Fibroblast of villous mesenchyme (primary cell): ENCODE measurements at places on chromosomes 3 and 15.

DNA sequence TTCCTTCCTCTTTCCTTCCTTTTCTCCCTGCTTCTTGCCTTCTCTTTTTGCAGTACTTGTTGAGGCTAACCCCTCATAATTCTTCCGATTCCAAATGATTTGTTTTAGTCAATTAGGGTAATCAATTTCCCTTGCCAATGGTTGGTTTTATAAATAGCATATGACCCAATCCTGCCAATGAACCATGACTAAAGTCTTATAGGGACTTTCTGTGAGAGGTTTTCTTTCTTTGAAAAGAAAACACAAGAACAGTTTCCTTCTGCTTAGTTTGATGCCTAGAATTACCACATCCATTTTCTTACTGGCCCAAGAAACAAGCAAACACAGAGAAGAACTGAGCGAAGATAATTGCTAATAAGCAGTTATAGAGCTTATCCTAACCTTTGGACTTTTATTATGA, 292.5 kb upstream of the SATB1 start:
- no peak for DNase-seq

DNA sequence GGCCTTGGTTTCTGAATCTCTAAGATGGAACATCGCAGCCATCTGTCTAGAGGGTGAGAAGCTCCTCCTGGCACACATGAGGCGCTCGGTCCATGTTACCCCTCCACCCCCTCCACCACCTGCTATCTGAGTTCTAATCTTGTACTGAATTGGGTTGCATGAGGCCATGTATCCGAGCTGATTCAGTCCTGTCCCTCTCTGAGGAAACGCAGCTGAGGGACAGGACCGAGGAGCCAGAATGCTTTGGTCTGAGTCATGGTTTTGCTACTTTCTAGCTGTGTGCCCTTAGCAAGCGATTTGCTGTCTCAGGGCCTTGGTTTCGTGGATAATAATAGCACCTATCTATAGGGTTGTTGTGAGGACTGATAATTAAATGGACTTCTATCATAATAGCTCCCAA, 87.8 kb upstream of the SEC13 start:
- no peak for DNase-seq

GRCh38 chr15:75523011-75523410, 56.1 kb downstream of the PTPN9 start:
- peak; percentile 29 for DNase-seq

DNA sequence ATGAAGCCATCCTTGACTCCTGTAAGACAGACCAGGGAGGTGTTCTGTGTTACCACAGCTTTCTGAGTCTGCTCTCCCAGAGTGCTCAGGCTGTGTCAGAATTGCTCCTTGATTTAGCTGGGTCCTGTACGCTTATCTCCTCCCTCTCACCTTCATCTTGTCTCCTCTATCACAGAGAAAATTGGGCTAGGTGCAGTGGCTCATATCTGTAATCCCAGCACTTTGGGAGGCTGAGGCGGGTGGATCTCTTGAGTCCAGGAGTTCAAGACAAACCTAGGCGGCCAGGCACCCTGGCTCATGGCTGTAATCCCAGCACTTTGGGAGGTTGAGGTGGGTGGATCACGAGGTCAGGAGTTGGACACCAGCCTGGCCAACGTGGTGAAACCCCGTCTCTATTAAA, 5.9 kb downstream of the SCAMP5 start:
- DNase-seq = no peak

DNA sequence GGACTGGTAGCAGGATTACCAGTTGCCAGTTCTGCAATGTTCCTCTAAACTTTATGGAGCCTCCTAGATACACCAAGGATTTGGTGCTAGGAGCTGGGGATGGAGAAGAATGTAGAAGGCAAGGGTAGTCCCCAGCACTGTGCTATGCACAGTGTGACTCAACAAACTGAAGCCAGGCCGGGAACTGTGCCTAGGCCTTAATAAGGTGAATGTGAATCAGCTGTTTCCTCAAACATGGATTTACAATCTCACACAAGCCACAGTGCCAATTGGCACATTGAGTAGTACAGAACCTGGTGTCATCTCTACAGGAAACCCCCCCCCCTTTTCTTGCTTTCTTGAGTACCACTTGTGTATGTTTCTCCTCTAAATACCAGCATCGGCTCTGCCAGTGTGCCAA, 32.5 kb downstream of the MRPS25 start:
- DNase-seq = no peak

DNA sequence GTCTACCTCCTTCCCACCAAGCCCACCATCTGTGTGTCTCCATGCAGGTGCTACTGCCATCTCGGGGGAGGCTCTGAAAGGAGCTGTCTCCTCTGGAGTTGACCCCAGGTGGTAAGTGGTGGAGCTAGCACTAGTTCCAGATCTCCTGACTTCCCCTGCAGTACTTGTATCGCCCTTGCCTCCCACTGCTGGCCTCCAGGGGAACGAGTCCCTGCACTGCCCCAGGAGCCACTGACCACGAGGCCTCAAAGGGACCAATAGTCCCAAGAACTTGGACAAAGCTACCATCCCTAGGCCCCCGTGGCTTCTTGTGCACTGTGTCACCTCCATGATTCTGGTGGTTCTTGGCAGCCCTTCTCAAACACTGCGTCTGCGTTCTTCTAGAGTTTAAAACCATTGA, 98.9 kb downstream of the TOP2B start:
- no peak for DNase-seq

DNA sequence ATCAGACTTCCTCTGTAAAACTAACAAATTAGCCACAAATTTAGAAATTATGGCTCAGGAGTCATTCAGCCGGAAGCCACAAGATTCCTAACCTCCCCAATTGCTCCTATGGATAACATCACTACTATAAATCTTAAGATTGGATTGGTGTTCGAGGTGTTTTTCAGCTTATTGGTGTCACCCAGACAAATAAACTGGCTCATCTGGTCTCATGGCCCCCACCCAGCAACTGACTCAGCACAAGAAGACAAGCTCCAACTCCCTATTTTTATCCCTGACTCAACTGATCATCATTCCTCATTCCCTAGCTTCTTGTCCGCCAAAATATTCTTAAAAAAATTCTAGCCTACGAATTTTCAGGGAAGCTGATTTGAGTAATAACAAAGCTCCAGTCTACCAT, 135.1 kb upstream of the STRIT1 start:
- peak; percentile 94 for DNase-seq

DNA sequence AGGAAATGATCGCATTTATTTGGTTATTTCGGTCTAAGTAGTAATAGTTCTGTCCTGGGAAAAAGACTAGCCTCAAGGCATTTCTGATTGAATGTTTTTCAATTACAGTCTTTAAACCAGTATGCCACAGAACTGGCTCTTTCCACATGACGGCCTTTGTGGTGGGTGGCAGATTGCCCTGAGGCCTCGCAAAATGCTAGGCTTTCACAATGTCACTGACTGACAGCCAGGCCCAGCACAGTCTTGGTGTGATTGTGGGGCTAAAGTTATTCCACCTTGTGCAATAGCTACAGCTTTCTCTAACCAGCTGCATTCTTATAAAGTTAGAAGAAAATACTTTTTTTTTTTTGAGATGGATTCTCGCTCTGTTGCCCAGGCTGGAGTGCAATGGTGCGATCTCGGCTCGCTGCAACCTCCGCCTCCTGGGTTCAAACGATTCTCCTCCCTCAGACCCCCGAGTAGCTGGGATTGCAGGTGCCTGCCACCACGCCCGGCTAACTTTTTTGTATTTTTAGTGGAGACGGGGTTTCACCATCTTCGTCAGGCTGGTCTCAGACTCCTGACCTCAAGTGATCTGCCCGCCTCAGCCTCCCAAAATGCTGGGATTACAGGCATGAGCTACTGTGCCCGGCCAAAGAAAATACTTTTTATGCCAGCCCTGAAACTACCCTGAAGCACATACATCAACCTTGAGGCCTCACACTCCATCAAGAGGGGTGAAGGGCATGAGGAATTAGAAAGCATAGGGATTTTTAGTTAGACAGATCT, 2.5 kb upstream of the ADIPOQ start:
- DNase-seq = peak; percentile 48

DNA sequence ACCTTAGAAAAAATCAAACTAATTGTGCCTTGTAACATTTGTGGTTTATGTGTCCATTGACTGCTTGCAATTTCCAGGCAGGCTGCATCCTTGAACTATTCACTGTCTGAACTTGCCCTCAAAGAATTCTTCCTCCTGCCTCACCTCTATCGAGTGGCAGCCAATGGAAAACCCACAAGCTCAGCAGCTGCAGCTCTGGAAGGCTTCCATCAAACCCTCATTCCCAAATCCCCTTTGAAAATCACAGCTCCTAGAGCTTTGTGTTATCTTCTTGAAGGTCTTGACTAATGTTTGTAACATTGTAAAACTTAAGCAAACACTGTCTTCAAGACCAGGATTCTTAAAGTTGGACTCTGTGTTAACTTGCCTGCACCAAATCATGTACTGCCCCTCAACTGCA, 81.1 kb downstream of the FILIP1L start:
- peak; percentile 97 for DNase-seq

DNA sequence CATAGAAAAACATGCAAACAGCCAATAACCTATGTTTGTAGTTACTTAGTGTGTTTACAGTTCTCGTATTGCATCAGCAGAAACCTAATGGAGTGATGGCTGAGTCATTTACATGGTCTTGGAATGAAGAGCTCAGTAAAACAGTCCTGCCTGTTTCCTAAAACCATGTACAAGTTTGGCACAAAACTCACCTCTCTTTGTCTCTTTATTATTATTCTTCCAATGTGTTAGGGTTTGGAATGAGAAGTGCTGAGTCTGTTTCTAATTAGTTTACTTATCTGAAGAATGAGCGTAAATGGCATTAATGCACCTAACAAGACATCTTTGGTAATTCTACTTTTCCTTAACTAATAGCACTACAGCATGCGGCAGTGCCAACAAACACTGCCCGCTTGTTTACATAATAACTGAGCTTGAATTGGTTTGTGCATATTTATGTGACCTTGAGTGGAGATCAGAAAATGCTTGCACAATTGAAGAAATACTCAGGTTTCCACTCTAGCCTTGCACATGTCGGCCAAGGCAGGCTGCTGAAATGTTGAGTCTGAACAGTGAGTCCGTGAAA, 385.4 kb upstream of the SEMA6D start:
- DNase-seq = peak; percentile 74

DNA sequence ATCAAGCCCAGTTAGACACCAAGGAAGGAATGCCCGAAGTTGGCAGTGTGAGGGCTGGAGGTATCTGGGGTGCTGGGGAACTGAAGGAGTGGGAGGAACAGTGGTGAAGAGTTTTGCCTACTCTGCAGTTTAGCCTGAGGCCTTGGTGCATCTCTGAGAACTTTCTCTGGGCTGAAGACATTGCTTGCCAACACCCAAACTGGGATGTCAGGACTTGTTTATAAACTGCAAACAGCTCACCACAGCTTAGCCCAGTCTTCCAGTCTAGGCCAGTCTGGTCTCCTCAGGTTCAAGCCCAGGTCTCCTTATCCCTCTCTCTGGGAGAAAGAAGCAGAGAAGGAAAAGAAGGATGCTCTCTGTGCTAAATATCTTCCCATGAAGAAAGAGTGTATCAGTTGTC, 68.0 kb upstream of the BOC start:
- DNase-seq = no peak

- no peak for DNase-seq
Measured at GRCh38 chr3:101464235-101464634, 48.8 kb downstream of the SENP7 start.

DNA sequence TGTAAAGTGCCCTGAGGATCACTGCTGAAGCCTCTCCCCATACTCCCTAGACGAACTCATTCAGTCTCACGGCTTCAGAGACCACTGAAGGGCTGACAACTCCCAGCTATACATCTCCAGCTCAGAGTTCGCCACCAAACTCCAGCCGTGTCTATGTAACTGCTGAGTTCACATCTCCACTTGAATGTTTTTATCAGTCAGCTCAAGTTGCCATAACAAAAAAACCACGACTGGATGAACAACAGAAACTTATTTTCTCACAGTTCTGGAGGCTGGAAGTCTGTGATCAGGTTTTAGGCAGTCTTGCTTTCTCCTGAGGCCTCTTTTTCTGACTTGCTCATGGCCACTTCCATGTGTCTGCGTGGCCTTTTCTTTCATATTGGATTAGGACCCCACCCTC, 223.0 kb upstream of the LRRFIP2 start:
- peak; percentile 17 for DNase-seq

DNA sequence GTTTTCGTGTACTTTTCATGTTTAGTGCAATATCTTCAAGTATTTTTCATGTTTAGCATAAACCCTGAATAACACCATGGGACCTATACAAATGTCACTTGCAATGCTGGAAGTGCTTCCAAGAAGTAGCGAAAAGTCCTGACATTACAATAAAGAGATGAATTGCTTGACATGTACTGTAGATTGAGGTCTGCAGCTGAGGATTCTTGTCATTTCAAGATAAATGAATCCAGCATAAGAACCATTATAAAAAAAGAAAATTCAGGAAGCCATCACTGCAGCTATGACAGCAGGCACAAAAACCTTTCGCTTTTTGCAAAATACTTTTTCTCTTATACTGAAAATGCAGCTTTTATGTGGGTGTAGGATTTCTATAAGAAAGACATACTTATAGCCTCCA, 37.4 kb downstream of the IFT57 start:
- DNase-seq = no peak

GRCh38 chr3:109685084-109686079, 348.0 kb upstream of the DPPA4 start:
- DNase-seq = peak; percentile 91
